ENCODE measurements at places on chromosomes 12 and 14.

GRCh38 chr12:42143452-42144157 lies 1.1 kb downstream of the GXYLT1 start:
- no peak for DNase-seq

GRCh38 chr12:32390572-32391219 lies 8.7 kb upstream of the FGD4 start:
- no peak for DNase-seq

GRCh38 chr12:120851944-120852343 lies 52.2 kb downstream of the SPPL3 start:
- no peak for DNase-seq

DNA sequence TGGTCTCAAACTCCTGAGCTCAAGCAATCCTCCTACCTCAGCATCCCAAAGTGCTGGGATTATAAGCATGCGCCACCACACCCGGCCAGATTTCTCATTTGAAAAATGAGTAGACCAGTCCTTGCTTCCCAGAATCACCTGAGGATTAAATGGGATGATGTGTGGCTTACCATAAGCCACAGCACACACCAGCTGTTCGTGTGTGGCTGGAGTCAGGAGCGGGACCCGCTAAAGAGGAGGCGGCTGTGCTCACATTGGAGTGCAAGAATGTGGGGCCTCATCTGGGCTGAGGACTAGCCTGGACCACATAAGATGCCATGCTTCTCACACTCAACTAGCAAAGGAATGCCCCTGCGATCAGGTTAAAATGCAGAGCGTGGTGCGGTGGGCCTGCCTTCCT lies 6.7 kb upstream of the ALDH2 start:
- DNase-seq = no peak

DNA sequence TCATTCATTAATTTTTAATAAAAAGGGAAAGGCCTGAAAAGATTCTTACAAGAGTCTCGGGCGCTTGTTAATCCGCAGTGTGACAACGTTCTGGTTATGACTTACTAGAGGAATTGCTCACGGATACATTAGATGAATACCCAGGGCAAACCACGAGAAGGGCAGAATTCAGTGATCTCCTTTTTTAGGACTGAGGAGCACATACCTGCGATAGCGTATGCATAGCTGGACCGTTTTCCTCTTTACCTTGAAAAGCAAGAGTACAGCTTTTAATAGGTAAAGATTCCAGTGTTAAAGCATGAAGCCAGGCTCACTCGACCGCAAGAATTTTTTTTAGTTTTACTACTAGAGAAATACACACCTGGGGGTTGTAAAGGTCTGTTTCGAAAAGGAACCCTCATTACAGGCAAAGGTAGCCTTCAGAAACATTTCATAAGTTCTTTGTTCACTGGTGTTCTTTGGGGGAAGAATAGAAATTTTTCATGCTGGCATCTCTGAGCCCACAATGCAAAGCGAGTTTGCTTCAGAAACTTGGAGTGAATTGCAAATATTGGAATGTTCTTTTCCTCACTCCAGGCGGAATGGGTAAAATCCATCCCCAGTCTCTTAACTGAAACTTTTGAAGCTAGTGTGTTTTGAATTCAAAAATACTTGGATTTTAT lies 953 bp downstream of the MAPK1IP1L start:
- no peak for DNase-seq

GRCh38 chr12:126519833-126520232 lies 1454.6 kb downstream of the AACS start:
- DNase-seq = no peak

DNA sequence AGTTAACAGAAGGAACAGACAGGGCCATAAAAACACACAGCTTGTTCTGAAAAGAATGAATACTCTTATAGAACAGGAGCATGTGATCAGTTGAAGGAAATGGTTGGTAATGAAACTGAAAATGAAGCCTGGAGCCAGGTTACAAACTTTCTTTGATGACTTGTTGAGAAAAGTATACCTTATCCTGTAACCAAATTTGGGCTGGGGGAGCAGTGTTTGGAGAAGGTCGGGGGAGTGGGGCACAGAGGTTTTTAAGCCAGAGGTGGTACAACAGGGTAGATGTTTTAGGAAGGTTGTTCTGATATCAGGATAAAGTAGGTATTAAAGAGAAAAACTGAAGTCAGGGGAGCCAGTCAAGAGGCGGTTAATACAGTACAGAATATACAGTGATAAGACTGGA lies 8.2 kb downstream of the GOLT1B start:
- no peak for DNase-seq

- no peak for DNase-seq
Measured at GRCh38 chr12:75439048-75439447, 41.5 kb upstream of the GLIPR1 start.

DNA sequence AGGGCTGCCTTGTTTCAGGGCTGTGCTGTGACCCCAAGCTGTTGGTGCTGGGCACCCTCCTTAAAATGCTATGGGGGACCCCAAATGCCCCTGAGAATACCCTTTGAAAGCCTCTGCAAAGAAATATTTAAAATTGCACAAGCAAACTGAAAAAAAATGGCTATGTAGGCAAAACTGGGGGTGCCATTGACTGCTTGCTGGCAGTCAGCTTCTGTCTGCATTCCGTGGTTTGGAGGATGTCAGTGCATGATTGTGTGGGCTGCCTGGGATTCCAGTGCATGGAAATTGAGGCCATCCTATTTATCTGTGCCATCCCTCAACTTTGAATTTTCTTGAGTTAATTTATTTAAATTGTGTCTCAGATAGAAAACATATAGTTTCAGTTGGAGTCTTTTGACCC lies 113.7 kb upstream of the RTL1 start:
- DNase-seq = no peak

DNA sequence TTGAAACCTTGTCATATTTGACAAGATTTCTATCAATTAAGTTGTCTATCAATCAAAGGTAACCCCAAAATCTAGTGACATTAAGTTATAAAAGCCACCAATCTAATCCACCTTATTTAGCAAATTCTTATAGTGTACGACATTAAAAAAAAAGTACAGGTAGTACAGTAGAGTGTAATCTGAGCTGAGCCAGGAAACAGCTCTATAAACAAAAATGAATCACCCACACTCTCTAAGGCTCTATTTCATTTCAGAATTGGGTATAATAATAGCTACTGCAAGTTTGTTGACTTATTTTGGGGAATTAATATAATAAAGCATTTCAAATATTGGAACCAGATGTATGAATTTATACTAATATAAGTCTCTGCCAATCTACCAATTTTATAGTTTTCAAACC lies 342.4 kb upstream of the FLRT2 start:
- DNase-seq = no peak

- DNase-seq = no peak
Measured at GRCh38 chr12:104852896-104853295, 105.2 kb downstream of the SLC41A2 start.

- DNase-seq = no peak
Measured at GRCh38 chr14:20807304-20808161, 4.9 kb upstream of the RNASE1 start.

DNA sequence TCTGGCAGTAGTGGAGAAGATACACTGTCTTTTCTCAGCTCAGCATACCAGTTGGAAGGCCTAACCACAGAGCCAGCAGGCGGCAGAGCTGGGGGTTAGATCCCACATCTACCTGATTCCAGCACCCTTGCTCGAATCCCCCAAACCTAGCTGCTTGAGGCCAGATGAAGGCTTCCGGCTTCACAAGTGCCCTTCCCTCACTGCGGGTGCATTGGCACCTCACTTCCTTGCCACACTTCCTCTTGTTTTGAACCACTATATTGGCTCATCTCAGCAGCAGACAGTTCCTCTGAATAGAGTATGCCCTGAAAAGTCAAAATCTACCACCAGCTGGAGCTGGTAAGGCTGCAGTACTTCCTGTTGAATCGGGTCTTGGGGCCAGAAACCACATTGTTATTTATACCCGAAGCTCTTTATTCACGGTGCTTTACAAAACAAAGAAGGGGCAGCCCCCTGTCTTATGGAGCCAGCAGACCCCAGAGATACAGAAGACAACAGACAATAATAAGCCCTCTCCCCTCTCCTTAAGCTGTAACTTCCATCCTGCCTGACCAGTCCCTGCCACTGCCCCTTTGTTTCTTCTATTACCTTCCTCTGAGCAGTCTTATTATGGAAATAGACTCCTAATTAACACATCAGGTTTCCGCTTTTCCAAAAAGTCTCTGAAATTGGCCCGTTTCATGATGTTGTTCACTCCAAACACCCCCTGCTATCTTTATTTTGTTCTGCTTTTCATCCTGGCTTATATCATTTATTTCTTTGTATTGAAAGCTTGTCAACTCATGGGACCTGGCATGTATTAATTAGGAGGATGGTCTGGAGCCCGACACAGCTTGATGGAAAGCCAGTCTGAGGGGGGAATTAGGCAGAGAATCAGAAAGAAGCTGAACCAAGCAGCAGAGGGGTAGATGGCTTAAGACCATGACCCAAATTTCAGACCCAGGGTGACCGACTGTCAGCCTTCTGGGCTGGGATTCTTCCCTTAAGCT lies 233.5 kb downstream of the EFCAB11 start:
- DNase-seq = no peak

- DNase-seq = no peak
Measured at GRCh38 chr12:6754411-6754810, 1.5 kb upstream of the MLF2 start.

- no peak for DNase-seq
Measured at GRCh38 chr12:44126806-44127205, 290.9 kb downstream of the TMEM117 start.

DNA sequence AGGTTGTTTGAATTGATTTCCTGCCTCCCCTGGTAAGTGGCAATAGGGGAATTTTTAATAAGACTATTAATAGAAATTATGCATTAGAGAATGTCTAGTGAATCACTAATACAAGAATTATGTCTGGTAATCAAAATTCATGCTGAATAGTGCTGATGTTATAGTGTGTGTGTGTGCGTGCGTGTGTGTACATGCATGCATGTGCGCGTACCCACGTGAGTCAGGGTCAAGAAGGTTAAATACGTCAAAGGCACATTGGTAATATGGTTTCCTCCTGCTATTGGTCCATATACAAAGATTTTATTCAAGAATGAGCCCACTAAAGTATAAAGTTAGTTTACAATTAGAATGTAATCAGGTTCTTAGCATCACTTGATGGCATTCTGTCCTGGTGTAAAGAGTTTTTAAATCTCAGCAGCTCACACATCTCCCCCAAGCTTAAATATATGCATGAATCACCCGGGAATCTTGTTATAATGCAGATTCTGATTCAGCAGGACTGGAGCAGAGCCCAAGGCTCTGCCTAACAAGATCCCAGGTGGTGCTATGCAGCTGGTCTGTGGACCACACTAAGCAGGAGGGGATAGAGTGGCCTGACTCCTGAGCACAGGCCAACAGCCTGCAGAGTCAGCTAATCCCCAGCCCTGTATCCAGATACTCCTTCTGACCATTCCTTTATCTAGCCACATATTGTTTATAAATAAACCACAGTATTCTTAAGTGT lies 43.9 kb downstream of the TTC9 start:
- DNase-seq = no peak

DNA sequence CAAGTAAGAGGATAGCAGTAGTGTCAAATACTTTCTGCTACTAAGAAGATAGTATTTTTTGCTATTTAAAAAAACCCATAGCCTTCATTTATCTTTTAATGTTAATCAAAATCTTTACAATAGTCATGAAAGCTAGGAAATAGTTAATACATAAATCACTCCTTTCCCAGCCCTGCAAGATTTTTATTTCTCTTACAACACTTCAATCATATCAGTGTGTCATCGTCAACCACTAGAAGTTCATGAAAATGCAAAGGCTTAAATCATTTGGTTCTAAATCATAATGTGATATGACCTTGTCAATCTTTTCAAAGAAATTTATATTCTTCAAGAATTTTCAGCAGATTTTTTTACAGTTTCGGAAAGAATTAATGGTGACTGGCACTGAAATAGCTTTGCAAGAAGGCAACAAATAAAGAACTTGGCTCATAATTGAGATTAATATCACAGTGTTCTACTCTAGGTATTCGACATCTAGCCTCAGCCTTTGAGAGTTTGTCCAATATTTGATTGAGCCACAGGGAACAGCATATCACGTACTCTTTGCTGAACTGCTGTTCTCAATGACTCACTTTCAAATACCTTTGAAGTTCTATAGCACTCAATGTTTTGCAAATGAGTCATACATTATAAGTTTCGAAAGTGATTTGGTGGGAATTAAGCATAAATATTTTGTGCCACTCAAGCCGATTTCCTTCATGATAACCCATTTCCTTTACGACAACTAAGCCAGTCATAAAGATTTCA lies 384.0 kb upstream of the FOXG1 start:
- DNase-seq = no peak

DNA sequence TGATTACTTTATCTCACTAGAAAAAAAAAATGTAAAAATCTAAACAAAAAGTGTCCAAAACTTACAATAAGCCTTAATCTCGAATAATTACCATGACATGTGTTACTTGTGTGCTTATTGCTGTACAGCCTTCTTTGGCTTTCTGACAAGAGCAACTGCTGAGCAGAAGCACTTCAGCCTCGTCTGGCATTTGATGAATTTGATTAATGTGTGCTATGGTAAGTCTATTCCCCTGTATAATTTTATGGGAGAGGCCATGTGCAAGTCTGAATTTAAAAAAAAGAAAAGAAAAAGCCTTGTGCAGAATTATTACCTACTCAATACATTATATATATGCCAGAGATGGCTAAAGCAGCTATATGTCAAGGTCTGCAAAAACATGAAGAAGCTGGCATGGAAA lies 113.9 kb downstream of the AEBP2 start:
- DNase-seq = no peak

- no peak for DNase-seq
Measured at GRCh38 chr12:28583701-28584261, 393.5 kb downstream of the CCDC91 start.

DNA sequence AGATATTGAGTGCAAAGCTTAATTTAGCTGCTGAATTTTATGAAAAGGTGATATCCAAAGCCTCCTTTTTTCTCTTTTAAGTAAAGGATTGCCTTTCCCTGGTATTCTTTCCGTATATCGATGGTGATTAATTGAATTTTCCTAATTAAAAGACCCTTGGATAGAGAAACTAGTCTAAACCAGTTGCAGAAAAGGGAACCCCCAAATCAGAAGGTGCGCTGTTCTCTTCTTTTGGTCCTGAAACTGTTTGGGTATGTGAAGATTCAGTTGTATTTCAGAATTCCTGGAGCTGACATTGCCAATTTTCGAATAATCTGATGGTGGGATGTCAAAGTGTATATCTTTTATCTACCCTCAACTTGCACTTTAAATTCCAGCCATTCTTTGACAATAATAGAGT lies 1.9 kb downstream of the GPHN start:
- DNase-seq = no peak

- no peak for DNase-seq
Measured at GRCh38 chr14:70448633-70449340, 3.2 kb upstream of the ADAM21 start.

All from stimulated activated CD8-positive, alpha-beta memory T cell treated with anti-CD3 and anti-CD28 coated beads, Interleukin-7, amount 100 ng/mL, for 24 hours (primary cell).